Esophagus mucosa (tissue), 1 donor: ENCODE measurements at places on chromosomes 4 and X.

DNA sequence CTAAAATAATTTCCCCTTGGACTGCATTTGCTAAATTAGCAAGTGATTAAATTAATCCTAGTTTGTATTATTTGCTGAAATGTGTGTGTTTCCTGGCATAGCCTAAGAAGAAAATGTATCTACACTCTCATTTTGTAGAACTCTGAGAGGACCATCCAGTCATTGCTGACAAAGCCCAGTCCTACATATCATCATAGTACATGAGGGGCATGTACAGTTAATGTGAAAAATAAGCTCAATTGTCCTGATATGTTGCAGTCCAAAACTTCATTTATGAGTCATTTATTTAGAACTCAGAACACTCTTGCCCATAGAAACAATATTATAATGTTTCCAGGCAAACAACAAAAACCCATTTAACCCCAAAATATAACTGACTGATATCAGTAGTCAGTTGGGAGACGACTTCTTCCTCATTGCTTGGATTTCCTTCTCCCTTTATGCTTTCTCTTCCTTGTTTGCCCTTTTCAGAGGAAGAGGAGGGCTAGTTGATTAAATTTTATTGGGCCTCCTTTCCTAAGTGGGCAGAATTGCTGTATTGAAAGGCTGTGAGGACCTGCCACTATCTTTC lies 26.9 kb upstream of the BBS12 start:
- ATAC-seq: no peak

- no peak for ATAC-seq
These were observed 67.9 kb upstream of the SOX3 start for GRCh38 chrX:140572724-140573123.

GRCh38 chr4:78532046-78532445 lies 19.5 kb upstream of the ANXA3 start:
- ATAC-seq: no peak

DNA sequence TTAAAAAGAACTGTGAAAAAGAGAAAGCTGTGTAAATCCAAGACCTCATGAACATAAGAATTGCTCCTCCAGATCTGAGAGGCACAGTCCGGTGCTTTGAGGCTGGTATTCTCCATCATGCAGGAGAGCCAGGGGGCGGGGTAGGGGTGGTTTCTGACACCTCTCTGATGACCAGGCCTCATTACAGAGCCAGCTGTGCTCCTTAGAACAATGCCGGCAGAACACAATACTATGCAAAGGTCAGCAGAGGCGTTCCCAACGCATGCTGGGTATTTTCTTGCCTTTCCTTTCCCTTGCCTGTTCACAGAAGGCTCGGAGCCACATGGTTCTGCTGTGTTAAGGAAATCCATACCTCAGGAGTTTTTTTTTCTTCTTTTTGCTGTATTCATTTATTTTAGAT lies 91.2 kb upstream of the SOD3 start:
- ATAC-seq: no peak

- ATAC-seq: peak; percentile 42
These were observed 28.1 kb upstream of the HPSE start for GRCh38 chr4:83362492-83363329.

- no peak for ATAC-seq
These were observed 21.5 kb downstream of the NELFA start for GRCh38 chr4:1987296-1987695.
